SJCRH30 (cell line): ENCODE measurements at places on chromosomes 1 and 21. TPM values are rescaled to one million over a fixed set of nuclear protein-coding genes. Genes with fewer than 3 reads are reported as not detected.

Gene PCP4
- total RNA-seq = 15.8 and 20.6 TPM in 2 replicates

Gene MTHFR
- 10.1 and 11.1 TPM in 2 replicates for total RNA-seq

DNA sequence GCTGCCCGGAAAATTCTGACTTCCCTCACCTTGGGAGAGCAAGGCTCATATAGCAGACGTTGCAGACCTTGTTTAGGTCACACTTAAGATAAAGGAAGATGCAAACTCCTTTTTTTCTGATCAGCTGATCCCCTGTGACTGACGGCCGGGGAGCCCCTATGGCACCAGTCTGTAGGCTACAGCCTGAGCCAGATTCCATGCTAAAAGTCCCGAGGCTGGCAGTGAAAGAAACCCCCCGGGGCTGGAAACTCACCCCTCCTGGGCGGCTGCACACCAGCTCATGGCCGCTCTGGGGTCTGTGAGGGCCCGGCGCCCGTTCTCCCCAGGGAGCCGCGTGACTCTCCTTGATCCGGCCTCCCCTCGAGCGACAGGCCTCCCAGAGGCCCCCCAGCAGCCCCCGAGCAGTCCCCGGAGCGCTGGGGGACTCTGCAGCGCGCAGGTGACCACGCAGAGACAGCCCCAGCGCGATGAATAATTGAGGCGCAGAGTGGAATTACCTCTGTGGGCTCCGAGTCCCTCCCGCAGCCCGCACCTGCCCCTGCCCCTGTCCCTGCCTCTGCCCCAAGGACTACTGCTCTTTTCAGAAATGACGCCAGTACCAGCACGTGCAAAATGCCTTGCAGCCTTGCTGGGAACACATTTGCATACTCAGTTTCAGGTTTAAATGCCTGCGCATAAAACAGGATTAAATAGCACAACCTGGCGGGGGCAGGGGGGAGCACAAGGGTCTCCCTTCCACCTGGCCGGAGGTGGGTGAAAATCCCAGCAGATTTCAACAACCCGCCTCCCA, 62.6 kb upstream of the CLDN14 start:
- no peak overlapping the region for H3K27ac ChIP-seq
- no peaks in the 10 kb centered on the region for H3K4me1 ChIP-seq
- H3K4me3 ChIP-seq = no peak overlapping the region
- DNase-seq = no peak

- no peak overlapping the region for H3K4me3 ChIP-seq
- no peaks in the 10 kb centered on the region for H3K4me1 ChIP-seq
- no peak overlapping the region for H3K27ac ChIP-seq
- H3K36me3 ChIP-seq = no peaks in the 10 kb centered on the region
- H3K27me3 ChIP-seq = peaks cover 8% of the 10 kb centered on the region
Observed at GRCh38 chr1:16422041-16422440, 15.2 kb downstream of the SPATA21 start.

DNA sequence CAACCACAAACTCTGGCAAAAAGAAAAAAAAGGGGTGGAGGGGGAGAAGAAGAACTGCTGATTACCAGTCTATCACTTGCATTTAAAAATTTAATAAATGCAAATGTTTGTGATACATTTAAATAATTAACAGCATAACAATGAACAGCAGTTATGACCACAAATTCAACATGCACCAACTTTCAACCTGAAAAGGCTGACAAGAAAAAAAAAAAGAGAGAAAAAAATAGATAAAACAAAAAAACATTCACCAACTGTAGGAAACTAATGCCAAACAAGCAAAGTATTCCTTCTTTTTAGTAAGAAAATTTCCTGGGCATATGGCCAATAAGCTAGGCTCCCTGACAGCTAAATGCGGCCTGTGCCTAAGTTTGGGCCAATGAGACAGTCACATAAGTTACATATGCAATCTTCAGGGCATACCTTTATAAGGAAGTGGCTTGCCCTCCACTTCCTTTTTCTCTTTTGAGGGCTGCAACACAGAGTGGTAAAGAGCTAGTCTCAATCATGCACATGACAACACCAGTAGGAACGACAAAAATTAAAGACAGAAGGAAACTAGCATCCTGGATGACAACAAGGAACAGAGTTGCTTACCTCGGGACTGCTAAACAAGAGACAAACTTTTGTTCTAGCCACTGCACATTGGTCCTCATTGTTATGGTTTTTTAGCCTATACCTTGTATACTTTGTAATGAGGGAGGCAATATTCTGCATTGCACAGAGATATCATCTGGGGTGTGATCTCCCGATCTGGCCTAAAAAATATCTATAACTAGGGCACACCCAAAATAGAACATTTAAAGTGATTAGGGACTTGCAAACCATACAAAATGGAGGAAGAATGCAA, 24.2 kb upstream of the PHTF1 start:
- no peaks in the 10 kb centered on the region for H3K27me3 ChIP-seq
- H3K4me3 ChIP-seq = no peak overlapping the region
- no peaks in the 10 kb centered on the region for H3K36me3 ChIP-seq
- peaks cover 15% of the 10 kb centered on the region for H3K4me1 ChIP-seq
- no peak for DNase-seq

DNA sequence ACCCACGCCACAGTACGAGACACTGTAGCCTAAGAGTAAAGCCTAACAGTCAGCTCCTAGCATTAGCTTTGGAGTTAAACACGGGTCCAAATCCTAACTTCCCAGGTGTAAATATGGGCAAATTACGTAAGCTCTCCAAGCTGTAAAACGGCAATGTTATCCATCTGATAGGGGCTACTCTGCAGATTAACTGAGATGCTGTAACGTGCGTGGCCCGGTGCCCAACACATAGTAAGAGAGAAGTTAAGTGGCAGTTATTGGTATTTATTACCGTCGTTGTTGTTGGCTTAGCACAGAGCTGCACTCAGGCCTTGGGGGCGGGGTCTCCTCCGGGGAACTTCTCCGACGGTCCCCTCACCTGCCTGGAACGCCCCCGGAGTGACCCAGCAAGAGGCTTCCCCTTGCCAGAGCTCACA, 457 bp downstream of the TRAPPC3 start:
- peak overlapping the region; percentile 54 for H3K27ac ChIP-seq
- H3K4me1 ChIP-seq = peaks cover 19% of the 10 kb centered on the region
- H3K4me3 ChIP-seq = peak overlapping the region; percentile 70

DNA sequence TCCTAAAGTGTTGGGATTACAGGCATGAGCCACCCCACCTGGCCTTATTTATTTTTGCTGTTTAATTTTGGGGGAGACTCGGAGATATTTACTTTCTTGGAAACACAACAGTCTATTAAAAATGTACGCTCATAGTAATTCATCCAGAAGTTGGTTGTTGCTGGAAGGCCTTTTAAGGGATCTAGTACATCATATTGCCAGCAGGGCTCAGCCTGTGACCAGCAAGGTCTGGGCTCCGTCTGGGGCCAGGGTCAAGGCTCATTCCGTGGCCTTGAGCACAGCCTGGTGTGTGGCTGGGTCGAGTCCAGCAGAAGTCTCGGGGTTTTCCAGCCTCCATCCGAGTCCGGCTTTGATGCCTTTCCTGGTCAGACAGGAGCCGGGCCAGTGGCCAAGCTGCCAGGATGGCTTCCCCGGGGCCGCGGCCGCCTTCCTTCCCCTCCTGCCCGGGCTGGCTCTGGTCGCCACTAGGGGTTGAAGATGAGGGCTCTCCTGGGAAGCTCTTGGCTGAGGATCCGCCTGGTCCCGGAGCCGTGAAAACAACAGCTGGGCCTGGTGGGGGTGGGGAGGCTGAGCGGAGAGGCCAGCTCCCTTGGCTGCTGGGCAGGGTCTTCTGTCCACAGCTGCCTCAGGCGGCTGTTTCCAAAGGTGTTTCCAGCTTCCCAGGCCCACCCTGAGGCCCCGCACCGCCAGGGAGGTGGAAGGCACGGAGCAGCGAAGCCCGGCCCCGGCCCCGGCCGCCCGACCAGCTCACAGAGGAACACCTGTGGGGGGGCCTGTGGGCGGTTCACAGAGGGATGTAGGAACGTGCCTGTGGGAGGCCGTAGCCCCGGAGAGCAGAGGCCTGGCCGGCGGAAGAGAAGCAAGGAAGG, 5.1 kb upstream of the VWA1 start:
- H3K4me3 ChIP-seq = peak overlapping the region; percentile 46
- H3K27ac ChIP-seq = peak overlapping the region; percentile 91
- no peaks in the 10 kb centered on the region for H3K36me3 ChIP-seq
- H3K4me1 ChIP-seq = peaks cover 53% of the 10 kb centered on the region; the same call in 1 of the 2 replicates
- H3K27me3 ChIP-seq = no peaks in the 10 kb centered on the region

- H3K27ac ChIP-seq = no peak overlapping the region
- peaks cover 10% of the 10 kb centered on the region for H3K4me1 ChIP-seq
- H3K27me3 ChIP-seq = peaks cover 6% of the 10 kb centered on the region
- no peak overlapping the region for H3K4me3 ChIP-seq
- no peak for DNase-seq
- no peaks in the 10 kb centered on the region for H3K36me3 ChIP-seq
Observed at GRCh38 chr1:1197551-1198422, 8.6 kb downstream of the TNFRSF18 start.

DNA sequence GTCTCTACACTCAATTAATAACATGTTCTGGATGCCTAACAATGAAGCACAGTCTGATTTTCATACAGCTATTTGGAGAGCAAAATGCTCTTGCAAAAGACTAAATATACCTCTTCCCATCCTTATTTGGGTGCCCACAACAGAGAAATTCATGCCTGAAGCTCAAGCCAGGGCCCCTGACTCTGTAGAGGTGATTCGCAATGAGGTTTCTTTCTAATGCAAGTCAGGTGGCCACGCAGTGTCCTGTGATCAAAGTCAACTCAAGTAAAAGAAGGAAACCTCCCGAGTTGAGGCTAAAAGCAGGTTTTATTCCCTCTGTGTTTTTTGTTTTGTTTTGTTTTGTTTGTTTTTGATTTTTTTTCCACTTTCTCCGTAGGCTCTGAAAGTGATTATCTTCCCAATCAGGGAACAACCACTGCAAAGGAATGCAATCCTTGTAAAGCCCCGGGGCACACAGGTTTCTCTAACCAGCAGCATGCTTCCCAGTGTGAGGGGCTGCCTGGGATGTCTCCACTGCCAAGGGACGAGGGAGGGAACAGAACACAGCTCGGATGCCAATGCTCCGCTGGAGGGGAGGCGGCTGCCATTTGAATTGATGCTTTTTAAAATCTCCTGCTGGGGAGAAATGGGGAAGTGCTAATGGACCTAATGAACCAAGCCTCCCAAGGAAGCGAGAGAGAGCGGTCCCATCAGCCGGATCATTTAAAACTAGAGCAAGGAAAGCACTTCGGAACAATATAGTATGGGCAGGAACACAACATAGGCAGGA, 73.8 kb upstream of the SSX2IP start:
- H3K27me3 ChIP-seq = no peaks in the 10 kb centered on the region
- no peak overlapping the region for H3K4me3 ChIP-seq
- DNase-seq = no peak
- H3K27ac ChIP-seq = no peak overlapping the region

GRCh38 chr1:65948609-65949229, 156.0 kb downstream of the PDE4B start:
- no peak overlapping the region for H3K27ac ChIP-seq
- H3K4me1 ChIP-seq = no peaks in the 10 kb centered on the region
- no peaks in the 10 kb centered on the region for H3K36me3 ChIP-seq
- H3K4me3 ChIP-seq = no peak overlapping the region
- no peaks in the 10 kb centered on the region for H3K27me3 ChIP-seq
- DNase-seq = no peak

GRCh38 chr21:30518876-30519275, 16.9 kb upstream of the KRTAP19-5 start:
- H3K4me1 ChIP-seq = no peaks in the 10 kb centered on the region
- no peaks in the 10 kb centered on the region for H3K27me3 ChIP-seq
- no peak for DNase-seq
- H3K4me3 ChIP-seq = no peak overlapping the region
- no peak overlapping the region for H3K27ac ChIP-seq

GRCh38 chr1:51488372-51489050, 30.6 kb downstream of the EPS15 start:
- no peak overlapping the region for H3K4me3 ChIP-seq
- no peak overlapping the region for H3K27ac ChIP-seq
- no peaks in the 10 kb centered on the region for H3K4me1 ChIP-seq
- H3K36me3 ChIP-seq = peaks cover 2% of the 10 kb centered on the region
- no peaks in the 10 kb centered on the region for H3K27me3 ChIP-seq
